Activated CD4-positive, alpha-beta T cell treated with anti-CD3 and anti-CD28 coated beads for 36 hours (primary cell): ENCODE measurements at places on chromosomes 1 and 21.

- no peak overlapping the region for H3K4me3 ChIP-seq
- peaks cover 4% of the 10 kb centered on the region for H3K27me3 ChIP-seq
- DNase-seq, result no peak
- no peaks in the 10 kb centered on the region for H3K36me3 ChIP-seq
- no peak overlapping the region for H3K27ac ChIP-seq
Measured at GRCh38 chr1:214541693-214542092, 9.7 kb downstream of the PTPN14 start.

DNA sequence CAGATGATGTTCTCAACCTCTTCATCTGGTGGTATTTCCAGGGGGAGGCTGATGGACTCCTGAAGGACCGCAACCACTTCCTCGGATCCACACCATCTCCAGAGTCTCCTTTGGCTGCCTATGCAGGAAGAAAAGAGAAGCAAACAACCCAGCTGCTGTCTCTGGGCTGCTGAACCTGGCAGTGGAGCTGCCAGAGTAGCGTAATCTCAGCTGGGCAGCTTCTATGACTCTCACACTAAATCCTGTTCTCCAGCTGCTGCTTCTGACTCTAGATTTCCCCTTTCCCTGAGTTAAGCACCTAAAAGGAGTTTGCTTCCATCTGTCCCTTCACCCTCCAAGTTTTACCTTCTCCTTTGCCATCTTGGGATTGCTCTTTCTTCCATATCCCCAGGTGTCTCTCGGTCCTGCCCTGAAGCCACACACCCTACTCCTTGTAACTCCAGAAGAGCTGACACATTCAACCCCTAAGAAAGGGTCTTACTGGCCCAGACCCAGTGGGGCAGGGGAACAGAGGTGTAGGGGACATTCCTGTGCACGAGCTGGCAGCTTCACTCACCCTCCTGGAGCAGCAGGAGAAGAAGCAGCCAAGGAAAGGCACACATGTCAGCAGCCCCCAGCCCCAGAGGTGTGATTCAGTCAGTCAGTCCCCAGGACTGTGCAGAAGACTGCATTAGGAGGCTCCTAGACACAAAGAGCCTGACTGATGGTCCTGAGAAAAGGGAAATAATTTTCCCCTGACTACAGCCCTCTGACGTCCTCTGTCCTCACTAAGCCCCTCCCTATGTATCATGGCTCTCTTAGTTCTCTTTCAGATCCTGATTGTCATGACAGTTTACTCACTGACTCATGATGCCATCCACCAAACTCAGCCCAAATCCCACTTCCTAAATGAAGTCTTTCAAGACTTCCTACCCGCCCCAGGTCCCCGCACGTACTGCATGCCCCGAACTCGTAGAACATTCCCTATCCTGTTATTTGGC lies at the start of gene SLAMF9:
Gene SLAMF9, minus strand, starts transcription at position 702 of the 980 bp plus-strand sequence. Its CDS starts 100 bp downstream, at position 602.
- H3K4me3 ChIP-seq, result no peak within 1 kb of the TSS
- no peak within 1 kb of the TSS for H3K27ac ChIP-seq
- H3K36me3 ChIP-seq, result no peaks in the 10 kb centered on the region
- DNase-seq, result no peak
- peaks cover 3% of the 10 kb centered on the region for H3K4me1 ChIP-seq
- peaks cover 20% of the 10 kb centered on the region for H3K27me3 ChIP-seq

DNA sequence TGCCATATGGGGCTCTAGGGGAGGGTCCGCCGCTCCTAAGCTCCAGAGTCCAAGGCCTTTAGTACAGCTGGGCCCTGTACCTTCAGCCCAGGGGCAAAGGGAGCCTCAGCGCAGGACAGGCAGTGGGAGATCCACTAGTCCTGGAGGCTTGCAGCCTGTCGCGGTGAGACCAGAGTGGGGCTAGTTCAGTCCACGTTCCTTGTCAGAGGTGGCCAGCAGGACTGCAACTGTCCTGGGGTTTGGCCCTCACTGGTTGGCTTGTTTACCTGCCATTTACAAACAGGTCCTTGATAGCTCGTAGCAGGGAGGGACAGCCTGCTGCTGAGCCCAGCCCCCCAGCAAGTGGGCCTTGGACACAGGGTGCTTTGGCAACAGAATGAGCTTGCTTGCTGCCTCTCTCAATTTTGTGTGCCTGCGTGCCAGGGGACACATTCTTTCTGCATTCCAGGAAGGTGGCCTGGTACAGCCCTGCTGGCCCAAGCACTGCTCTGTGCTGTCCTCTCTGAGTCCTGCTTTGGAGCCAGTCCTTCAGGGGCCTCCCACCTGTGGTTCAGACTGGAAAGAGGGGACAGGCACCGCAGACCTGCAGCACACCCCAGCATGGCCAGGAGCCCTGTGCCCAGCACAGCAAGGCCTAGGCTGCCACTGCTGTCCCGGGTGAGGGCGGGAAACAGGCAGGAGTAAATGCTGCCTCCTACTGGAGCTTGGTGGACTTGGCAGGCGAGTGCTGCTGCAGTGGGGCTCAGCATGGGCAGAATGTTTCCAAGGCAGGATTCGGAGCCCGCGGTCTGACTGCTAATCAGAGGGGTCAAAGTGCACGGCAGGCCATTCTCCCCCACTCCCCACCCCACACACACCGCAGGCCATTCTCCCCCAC lies 15.2 kb downstream of the H6PD start:
- no peaks in the 10 kb centered on the region for H3K27me3 ChIP-seq
- H3K36me3 ChIP-seq, result peaks cover 2% of the 10 kb centered on the region
- no peak overlapping the region for H3K4me3 ChIP-seq
- DNase-seq, result peak; percentile 68
- H3K27ac ChIP-seq, result no peak overlapping the region

- peaks cover 47% of the 10 kb centered on the region for H3K4me1 ChIP-seq
- peak overlapping the region; percentile 85 for H3K27ac ChIP-seq
- DNase-seq, result peak; percentile 82
- peaks cover 5% of the 10 kb centered on the region for H3K36me3 ChIP-seq
- H3K27me3 ChIP-seq, result no peaks in the 10 kb centered on the region
Measured at GRCh38 chr1:24390924-24391782, 22.4 kb downstream of the STPG1 start.

GRCh38 chr1:28035420-28035819 lies 53.0 kb downstream of the EYA3 start:
- H3K4me1 ChIP-seq, result no peaks in the 10 kb centered on the region
- peaks cover 20% of the 10 kb centered on the region for H3K36me3 ChIP-seq
- DNase-seq, result no peak
- no peak overlapping the region for H3K4me3 ChIP-seq

- no peak overlapping the region for H3K4me3 ChIP-seq
- peaks cover 2% of the 10 kb centered on the region for H3K27me3 ChIP-seq
- H3K36me3 ChIP-seq, result no peaks in the 10 kb centered on the region
- no peak for DNase-seq
- no peaks in the 10 kb centered on the region for H3K4me1 ChIP-seq
Measured at GRCh38 chr1:205954819-205955404, 11.7 kb upstream of the SLC26A9 start.

GRCh38 chr1:73310797-73311381 lies 887.1 kb downstream of the LRRIQ3 start:
- H3K4me3 ChIP-seq, result no peak overlapping the region
- H3K27me3 ChIP-seq, result no peaks in the 10 kb centered on the region
- no peaks in the 10 kb centered on the region for H3K4me1 ChIP-seq
- no peak overlapping the region for H3K27ac ChIP-seq

DNA sequence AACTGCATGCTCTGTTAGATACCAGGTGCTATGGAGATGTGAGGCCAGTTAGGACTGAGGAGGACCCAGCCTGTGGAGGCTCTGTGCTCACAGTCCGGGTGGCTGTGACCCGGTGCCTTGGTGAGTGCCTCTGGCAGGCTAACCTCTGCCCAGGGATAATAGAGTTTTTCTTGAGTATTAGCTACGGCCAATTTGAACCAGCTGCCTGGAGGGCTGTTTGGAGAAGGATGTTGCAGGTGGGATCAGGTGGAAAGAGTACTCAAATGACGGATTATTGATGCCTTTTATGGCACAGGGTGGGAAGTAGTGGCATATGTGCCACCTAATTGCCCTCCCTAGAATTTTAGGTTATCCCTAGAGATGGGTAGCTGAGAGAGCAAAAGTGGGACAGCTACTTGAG lies 182.7 kb downstream of the GRIK3 start:
- H3K4me1 ChIP-seq, result no peaks in the 10 kb centered on the region
- no peak overlapping the region for H3K27ac ChIP-seq
- no peaks in the 10 kb centered on the region for H3K36me3 ChIP-seq
- DNase-seq, result no peak
- H3K4me3 ChIP-seq, result no peak overlapping the region

DNA sequence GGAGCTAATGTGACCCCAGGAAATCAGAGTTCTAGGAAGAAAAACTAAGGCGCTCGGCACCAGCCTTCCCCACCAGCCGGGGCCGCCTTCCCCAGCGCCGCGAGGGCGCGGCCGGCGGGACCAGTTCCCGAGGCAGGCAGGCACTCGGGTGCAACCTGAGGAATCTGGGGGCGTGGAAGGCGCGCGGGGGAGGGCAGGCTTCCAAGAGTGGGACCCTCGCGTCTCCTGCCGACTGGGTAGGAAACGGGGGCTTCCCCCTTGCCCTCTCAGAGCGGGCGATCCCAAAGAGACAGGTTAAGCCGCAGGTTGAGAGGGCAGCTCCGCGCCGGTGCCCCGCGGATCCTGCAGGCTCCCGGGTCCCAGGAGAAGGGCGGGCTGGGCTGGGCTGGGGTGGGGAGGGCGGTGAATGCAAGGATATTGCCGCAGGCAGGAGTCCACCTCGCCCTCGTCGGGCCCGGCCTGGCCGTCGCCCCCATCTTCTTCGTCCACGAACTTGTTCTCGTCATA lies 431 bp downstream of the ARPC5 start:
- DNase-seq, result no peak
- peak overlapping the region; percentile 100 for H3K27ac ChIP-seq
- peaks cover 18% of the 10 kb centered on the region for H3K36me3 ChIP-seq
- peaks cover 38% of the 10 kb centered on the region for H3K4me1 ChIP-seq
- H3K4me3 ChIP-seq, result peak overlapping the region; percentile 97
- H3K27me3 ChIP-seq, result no peaks in the 10 kb centered on the region
